ENCODE measurements at places on chromosomes 12 and 14. TPM values are rescaled to one million over a fixed set of nuclear protein-coding genes. Genes with fewer than 3 reads are reported as not detected.

KRT6C gene
- not detected for total RNA-seq

BATF gene
- total RNA-seq = 0.12 TPM

SMIM10L1 gene
- 2.3 TPM for total RNA-seq

SERPINA9 gene
- not detected for total RNA-seq

C3AR1 gene
- 0.30 TPM for total RNA-seq

Data from smooth muscle cell of the coronary artery (primary cell).